AML-193 (cell line): ENCODE measurements at places on chromosomes 12 and 14.

- no peak for DNase-seq
Observed at GRCh38 chr12:9378430-9378835, 170.2 kb upstream of the PZP start.

- DNase-seq = no peak
Observed at GRCh38 chr14:73091044-73091443, 32.7 kb downstream of the RBM25 start.

GRCh38 chr12:24894879-24895278 lies 54.0 kb downstream of the BCAT1 start:
- DNase-seq = no peak

- DNase-seq = no peak
Observed at GRCh38 chr12:53198486-53199110, 8.5 kb downstream of the ITGB7 start.

GRCh38 chr12:89247967-89248366 lies 104.3 kb downstream of the DUSP6 start:
- DNase-seq = no peak

GRCh38 chr12:89573051-89573810 lies 47.4 kb upstream of the POC1B start:
- no peak for DNase-seq

- no peak for DNase-seq
Observed at GRCh38 chr12:65171073-65171472, 1.7 kb downstream of the LEMD3 start.

DNA sequence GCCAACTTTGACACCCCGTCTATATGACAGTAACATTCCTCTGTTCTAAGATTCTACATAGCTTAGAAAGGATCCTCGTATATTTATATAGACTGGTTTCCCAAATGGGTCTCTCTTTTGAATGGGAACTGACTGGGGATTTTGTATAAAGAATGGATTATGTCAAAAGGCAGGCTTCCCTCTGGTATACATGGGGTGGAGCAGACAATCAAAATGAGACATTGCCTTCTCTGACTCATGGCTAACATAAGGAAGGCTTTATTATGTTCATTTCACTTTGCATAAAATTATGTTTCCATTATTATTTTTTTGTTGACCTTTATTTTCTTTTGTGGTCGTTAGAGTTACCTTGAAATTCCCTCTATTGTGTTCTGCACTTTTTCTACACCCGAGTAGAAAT lies 211.1 kb downstream of the ALG10B start:
- no peak for DNase-seq

DNA sequence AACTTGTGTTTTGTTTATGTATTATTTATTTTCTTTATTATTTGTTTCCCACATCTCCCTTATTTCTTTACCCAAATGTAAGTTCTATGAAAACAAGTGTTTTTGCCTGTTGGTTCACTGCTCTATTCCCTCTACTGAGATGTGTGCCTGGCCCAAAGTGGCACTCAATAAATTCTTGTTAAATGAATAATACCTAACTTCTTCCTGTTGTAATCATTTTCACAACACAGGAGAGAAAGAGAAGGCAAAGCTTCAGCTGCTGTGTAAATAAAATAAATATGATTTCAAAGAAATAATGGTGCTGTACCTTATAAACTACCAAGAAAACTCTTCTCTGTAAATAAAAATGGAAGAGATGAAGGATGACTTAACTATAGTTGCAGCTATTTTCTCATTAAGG lies 116.2 kb downstream of the TRHDE start:
- no peak for DNase-seq

DNA sequence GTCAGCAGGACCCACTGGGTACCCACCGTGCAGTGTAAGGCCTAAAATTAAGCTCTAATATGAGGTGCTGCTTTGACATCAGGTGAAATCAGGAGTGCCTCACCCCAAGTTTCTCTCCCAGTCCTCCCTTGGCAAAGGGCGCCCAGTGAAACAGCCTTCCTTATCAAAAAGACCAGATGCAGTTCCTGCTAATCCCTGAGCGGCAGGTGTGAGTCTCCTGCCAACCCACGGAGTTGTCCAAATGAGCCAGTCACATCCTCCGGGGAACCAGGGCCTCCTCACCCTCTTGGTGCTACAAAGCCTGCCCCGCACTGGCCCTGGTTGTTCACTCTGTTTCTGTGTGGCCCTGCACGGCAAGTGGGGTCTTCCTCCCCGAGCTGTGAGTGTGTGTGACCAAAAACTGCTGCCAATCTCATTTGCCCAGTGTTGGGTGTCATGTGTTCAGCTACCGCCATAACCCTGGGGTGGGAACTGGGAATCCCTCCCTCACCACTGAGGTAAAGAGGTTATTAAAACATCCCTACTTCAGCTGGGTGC lies 20.2 kb upstream of the P2RX4 start:
- no peak for DNase-seq

DNA sequence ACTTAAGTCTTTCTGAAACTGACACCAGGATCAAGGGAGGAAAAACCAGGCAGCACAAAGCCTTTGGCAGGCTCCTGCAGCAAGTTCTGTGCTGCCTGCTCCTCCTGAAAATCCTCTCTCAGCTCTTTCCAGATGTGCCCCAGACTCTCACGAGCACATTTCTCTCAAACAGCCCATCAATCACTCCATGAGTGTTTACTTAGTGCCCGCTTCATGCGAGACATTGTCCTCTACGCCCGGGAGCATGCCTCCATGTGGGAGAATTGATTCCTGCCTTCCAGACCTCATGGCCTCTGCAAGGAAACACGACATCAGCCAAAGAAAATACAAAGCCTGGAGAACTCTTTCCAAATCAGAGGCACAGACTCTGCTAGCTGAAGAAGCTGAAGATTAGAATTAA lies 46.5 kb upstream of the TSPAN11 start:
- no peak for DNase-seq

DNA sequence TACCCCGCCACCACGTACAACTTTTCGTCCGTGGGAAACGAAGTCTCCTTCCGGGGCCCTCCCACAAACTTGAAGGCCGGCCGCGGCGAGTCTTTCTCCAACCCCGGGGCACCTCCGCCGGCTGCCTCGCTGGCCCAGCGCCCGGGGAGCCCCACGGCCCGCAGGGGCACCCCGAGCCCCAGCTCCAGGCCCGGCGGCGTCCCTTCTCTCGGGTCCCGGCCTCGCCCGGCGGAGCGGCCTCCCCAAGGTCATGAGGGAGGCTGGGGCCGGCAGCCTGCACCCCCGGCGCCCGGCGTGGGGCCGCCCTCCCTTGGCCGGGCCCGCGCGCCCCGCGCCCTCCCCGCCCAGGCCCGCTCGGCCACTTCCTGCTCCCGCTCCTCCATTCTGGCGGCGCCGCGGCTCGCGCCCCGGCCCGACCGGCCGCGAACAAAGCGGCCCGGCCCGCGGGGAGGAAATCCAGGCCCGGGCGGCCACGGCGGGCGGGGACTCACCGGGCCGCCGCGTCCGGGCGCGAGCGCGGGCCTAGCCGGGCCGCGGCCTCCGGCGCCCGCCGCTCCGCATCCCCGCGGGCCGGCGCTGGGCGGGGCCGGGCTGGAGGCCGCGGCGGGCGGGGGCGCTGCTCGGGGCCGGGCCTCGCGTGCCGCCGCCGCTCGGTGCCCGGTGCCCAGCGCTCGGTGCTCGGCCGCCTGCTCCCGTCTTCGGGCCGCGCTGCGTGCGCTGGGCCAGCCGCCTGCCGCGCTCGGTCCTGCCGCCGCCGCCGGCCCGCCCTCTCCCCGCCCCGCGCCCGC lies at the start of gene AKT1:
TSS of gene AKT1 (minus strand) at position 756 of the 788 bp plus-strand sequence. CDS start 3,105 bp downstream, outside the sequence.
- no peak for DNase-seq

GRCh38 chr12:59484575-59484974 lies 111.3 kb upstream of the SLC16A7 start:
- peak; percentile 37 for DNase-seq

- DNase-seq = no peak
Observed at GRCh38 chr12:34598851-34599529, 576.7 kb downstream of the ALG10 start.

- DNase-seq = no peak
Observed at GRCh38 chr12:112573141-112573540, 154.4 kb downstream of the PTPN11 start.

- DNase-seq = no peak
Observed at GRCh38 chr12:131487388-131488124, 223.3 kb upstream of the SFSWAP start.

- no peak for DNase-seq
Observed at GRCh38 chr14:54718046-54718445, 151.1 kb downstream of the SAMD4A start.

- no peak for DNase-seq
Observed at GRCh38 chr12:91213-91612, 24.6 kb downstream of the IQSEC3 start.

DNA sequence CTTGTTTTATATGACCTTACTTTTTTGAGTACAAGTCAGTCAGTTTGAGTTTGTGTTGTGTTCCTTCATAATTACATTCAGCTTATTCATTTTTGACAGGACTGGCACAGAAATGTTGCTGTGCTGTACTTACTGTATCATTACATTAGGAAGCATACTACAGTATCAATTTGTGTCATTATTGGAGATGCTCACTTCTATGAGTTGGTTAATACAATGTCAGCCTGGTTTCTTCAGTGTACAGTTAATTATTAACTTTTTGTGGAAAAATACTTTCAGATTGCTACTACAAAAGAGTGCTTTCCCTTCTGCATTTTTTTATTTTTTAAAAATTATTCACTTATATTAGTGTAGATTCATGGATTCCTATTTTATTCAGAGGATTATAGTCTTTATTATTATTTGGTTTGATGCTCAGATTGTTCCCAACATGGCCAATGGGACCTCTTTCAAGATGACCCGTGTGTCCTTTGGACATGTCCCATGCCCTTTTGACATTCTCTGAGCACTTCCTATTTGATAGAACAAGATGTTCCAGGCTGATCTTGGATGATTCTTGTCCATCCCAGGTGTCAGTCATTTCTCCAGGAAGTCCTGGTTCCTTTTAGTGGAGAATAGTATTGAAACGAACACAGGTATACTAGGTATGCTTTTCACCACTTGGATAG lies 66.6 kb downstream of the MON2 start:
- no peak for DNase-seq

DNA sequence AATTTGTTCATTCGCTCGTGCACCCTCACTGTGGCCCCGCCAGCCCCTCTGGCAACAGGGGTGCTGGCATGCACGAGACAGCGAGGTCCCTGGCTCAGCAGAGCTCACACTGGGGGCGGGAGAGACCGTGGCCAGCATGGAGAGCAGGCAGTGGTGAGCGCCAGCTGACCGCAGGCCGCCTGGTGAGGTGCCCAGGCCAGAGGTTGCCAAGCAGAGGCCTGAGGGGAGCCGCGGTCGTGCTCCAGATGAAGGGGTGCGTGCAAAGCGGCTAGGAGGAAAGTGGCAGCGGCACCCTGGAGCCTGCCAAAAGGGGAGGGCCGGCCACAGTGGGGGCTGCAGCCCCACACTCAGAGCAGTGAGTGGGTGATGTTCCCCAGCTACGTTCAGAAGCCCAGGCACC lies 56.1 kb downstream of the CDC42BPB start:
- no peak for DNase-seq

DNA sequence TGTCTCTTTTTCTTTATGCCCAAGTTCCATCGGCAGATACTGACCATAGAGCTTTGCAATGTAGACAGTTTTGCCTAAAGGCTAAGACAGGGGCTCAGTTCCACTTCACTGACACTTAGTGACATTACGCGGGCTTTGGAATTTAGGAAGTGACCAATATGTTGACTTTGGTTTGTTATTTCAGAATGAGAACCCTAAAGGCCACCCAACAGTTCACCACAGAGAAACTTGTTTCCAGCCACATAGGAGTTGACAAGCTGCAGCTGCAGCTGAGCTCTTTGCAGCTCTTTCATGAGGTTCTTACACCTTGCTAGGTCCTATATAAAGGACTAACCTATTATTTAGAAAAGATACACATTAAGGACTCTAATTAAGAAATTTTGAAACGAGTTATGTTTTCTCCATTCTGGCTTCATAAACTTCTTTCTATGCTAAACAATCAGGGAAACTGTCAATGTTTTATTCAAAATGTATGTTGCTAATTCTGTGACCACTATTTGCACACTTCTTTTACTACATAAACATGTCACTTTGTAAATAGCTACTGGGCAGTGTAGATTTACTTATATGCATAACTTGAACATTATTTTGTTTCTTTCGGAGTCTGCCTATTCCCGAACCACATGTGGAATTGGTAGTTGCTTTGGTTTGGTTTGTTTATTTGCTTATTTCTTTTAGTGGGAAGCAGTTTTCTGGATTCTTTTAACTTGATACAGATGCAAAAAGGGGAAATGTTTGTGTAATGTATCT lies 18.5 kb upstream of the KLRD1 start:
- no peak for DNase-seq

DNA sequence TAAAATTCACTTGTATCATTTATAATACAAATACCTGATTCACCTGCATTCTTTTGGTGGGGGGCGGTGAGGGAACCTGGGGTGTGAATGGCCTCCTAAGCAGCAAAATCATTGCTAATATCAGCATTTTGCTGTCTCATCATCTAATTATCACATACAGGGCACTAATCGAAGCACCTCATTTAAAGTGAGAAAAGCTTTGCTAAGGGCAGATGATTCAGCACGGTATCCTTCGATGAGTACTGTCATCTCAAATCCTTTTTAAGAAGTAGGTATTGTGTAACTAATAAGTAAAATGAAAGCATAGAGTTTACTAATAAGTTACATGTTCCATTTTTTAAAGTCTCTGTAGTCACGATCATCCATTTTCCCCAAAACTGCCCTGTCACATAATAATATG lies 278.1 kb upstream of the SOX5 start:
- DNase-seq = no peak

DNA sequence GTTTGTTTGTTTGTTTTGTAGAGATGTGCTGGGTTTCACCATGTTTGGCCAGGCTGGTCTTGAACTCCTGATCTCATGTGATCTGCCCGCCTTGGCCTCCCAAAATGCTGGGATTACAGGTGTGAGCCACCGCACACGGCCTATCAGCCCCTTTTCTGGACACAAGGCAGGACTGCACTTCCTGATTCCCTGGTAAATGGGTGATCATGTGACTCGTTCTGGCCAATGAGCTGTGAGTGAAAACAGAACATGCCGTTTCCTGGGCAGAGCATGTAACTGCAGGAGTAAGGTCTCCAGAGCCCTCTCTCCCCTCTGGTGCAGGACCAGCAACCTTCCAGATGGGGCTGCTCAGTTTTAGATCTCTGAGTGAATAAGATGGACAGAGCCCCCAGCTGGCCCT lies 92.7 kb downstream of the ITPK1 start:
- DNase-seq = no peak

GRCh38 chr12:42804928-42805327 lies 215.4 kb upstream of the PRICKLE1 start:
- no peak for DNase-seq

DNA sequence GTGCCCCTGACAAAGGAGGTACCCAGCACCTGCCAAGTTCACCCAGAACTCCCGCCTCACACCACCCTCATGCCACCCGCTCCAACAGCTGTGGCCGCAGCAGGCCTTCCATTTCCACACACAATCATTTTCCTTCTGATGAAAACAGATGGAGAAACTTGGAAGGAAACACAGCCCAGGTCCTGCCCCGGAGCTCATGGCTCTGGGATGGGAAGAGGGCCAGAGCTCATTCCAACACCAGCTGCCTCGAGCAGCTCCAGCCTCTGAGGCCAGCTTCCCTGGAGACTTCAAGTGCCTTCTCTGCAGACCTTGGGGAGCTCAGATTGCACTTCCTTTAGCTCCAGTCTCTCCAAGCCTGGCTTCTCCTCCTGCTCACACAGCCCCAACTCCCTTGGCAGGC lies 55.1 kb upstream of the CMKLR1 start:
- DNase-seq = no peak

GRCh38 chr12:107379852-107380567 lies 286.7 kb upstream of the CRY1 start:
- no peak for DNase-seq
